AG08396 (cell line): ENCODE measurements at places on chromosomes 4 and X.

DNA sequence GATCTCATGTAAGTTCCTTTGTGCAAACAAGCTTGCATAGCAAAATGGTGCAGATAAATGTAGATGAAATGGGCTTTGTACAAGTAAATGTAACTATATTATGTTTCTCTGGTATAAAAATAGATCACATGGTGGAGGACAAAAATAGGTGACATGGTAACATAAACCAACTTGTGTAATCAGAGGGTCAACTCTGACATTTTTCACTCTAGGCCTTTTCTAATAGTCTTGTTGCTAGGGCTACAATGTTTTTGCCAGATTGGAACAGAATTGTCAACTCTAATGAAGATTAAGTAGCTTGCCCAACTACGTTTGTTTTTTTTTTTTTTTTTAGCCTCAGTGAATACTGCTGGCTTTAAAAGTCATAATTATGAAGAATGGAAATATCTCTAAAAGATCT, 11.5 kb downstream of the MAD2L1 start:
- DNase-seq = no peak

DNA sequence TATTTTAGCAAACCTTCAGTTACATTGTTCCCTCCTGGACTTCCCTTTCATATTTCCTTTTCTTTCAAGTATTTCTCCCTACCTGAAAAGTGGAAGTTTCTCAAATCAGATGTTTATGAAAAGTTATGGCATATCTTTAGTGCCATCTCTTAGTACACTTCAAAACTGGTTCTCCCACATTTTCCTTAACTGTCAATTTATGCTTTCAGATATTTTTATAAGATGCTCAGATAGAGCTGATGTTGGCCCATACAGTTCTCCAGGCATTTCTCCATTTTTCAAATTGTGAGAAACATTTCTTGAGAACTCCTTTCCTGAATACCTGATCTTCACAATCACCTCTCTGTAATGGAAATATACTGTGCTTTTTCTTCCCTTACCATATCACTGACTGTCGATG, 32.5 kb upstream of the AP1AR start:
- no peak for DNase-seq

DNA sequence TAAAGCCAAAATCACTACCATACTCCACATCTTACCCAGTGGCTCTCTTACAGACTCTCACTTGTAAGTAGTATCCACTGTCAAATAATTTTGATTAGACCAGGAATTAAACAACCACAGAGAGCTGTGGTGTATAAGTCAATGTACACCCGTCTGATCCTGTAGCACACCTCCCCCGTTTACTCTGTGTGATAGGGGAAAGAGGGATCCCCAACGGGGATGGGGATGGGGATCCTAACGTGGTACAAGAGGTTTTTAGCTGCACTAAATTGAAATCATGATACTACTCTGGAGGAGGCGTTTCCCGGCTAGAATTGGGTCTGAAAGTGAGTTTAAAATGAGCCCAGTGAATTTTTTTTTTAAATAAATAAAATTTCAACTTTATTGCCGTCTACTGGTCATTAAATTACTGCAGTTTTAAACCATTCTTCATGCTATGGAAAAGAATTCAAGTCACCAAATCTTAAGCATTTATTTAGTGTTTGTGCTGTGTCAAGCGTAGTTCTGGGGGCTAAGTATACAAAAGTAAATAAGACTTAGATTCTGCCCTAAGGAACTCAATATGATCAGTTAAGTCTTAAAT, 76.6 kb downstream of the INTS12 start:
- no peak for DNase-seq

- no peak for DNase-seq
Observed at GRCh38 chr4:118206627-118207026, 146.2 kb downstream of the PRSS12 start.

- DNase-seq = peak; percentile 86
Observed at GRCh38 chrX:154019633-154020528, at the start of gene IRAK1. TSS of gene IRAK1 (minus strand) at chrX:154019902. CDS start at chrX:154019812, 90 bp downstream.

GRCh38 chrX:152844256-152844655, 13.4 kb downstream of the NSDHL start:
- no peak for DNase-seq

- DNase-seq = no peak
Observed at GRCh38 chr4:147247579-147247978, 233.3 kb upstream of the EDNRA start.

DNA sequence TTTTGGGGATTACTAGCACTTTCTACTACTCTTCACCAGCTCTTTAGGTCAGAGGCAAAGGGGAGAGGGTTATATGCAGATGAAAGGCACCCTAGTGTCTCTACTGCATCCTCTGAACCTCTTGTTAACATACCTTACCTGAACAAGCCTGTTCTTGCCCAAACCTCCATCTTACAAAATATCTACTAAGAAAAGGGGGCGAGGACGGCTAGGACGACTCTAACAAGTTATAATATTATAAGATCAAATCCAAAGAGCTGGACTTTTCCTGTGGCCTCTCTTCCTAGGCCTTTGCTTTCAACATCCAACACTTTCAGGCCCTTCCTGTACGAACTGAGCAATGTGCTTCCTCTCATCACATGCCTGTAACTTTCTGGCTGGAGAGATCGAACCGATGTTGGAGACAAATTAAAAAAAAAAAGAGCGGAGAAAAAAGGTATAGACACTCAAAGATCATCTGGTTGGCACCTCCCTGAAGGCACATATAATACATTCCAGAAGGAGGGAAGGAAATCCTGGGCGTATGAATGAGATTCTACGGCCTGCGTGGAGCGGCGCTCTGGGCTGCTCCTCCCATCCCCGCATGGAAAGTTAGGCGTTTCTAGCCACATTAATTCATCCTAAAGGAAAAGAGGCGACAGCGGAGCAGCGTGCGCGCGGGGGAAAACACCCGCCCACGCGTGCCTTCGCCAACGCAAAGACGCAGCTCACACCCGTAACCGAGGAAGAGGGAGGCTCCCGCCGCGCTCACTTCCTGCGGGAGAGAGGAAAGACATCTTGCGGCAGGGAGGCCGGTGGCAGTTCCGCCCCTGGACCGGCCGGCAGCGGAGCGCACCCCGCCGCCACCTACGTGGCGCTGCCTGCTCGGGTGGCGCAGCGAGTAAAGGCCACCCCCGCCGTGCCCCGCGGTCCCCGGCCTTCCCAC, 808 bp downstream of the PRDM5 start:
- DNase-seq = peak; percentile 75

DNA sequence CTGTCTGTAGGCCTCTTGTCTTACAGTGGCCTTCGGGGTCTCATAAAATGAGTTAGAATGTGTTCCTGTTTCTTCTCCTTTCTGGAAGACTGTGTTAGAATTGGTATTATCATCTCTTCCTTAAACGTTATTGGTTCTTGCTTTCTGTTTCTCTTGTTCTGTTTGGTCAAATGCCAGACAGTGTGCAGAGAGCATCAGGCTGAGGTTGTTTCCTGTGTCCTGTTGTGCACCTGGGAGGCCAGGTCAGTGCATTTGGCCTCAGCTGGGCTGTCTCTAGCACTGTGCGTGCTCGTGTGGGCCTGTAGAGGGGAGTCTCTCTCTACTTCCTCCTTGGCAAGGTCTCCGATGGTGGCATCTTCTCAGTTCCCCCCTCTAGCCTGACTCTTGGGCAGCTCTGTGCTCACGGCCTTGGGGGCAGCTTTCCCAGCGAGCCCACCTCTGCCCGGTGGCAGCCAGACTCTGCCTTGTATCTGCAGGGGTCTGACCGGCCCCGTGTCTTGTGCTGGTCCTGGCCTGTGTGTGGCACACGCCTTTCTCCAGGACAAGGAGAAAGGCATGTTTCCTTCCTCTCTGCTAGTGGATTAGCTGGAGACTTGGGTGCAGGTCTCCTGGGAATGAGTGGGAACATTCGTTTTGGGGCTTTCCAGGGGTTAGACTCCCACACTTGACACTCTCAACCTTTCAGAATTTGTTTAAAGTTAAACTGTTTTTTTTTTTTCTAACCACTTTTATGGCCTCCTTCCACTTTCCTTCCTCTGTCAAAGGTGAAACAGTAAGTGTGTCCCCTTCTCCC, 62.3 kb downstream of the FAM193A start:
- DNase-seq = no peak

DNA sequence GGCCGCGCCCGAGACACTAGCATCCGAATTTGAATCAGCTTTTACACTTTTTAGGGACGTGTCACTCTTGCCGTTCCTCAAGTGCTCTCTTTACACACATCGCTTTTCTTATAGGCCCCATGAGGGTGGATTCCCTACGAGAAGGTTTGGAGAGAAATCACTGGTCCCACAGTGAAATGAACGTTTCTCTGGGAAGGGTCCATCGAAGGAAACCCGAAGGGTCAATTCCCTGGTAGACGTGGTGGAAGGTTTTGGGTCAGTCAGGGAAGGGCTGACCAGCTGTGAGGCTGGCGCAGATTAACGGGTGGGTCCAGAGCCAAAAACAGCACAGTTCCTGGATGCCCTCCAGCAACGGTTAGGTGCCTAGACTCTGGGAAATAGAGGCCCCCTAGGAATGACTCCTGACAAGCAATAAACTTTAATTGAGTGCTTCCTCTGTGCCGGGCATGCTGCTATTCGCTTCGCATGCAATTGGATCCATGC, 35.9 kb downstream of the ETDC start:
- DNase-seq = peak; percentile 29

DNA sequence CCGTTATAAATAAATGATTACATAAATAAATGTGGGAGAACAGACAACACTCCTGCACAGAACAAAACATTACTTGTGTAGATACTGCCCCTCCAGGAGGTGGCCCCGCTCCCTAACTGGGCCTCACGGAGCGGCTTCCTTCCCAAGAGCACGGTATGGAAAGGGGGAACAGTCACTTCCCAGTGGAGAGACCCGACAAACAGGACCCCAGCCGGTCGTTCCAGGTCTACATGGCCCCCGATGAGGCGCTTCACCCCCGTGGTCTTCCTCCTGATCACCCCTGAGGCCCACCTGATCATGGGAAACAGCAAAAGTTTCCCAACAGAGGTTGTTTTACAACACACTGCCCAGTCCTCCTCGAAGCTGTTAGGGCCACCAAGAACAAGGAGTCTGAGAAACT, 6.6 kb upstream of the SLC6A8 start:
- DNase-seq = no peak

DNA sequence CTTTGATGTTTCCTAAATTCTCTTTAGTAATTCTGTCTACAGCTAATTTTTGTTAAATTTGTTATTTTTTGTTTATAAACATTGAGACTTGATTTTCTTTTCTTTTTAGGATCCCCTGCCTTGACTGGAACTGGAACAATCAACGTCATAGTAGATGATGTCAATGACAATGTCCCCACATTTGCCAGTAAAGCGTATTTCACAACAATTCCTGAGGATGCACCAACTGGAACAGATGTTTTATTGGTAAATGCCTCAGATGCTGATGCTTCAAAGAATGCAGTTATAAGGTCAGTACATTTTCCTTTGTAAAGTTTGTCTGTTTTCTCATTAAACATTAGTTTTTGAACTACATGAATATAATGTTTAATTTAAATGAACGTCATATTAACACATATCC, 119.4 kb downstream of the FAT4 start:
- peak; percentile 6 for DNase-seq

GRCh38 chr4:2256781-2257191, 5.1 kb downstream of the MXD4 start:
- DNase-seq = no peak

DNA sequence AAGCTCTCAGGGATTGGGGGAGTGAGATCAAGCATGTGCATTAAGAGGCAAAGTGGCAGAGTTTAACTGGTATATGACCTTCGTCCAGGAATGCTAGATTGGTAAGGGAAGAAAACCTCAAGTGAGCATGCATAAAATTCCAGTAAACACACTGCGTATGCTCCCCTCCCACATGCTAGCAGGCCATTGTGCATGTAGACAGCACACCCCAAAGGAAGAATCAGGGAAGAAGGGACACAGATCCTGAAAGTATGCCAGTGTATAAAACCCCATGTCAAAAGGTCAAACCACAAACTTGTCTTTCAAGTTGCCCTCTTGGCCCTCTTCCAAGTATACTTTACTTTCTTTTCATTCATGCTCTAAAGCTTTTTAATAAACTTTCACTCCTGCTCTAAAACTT, 405.2 kb upstream of the CNKSR2 start:
- no peak for DNase-seq

DNA sequence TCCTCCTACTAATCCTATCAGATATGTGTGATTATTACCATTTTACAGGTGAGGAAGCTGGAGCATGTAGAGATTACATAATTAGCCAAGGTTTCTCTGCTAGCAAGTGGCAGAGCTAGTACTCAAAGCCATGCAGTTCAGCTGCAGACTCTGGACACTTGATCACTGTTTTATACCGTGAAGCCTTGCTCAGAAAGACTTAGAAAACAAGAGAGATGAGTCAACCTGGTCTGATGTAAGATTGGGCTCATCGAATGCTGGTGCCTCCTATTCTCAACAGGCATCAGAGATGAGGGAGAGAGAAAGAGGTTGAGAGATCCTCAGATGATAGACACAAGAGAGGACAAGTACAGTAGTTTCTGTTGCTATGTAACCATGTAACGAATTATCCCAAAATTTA, 19.0 kb upstream of the PDE5A start:
- no peak for DNase-seq

DNA sequence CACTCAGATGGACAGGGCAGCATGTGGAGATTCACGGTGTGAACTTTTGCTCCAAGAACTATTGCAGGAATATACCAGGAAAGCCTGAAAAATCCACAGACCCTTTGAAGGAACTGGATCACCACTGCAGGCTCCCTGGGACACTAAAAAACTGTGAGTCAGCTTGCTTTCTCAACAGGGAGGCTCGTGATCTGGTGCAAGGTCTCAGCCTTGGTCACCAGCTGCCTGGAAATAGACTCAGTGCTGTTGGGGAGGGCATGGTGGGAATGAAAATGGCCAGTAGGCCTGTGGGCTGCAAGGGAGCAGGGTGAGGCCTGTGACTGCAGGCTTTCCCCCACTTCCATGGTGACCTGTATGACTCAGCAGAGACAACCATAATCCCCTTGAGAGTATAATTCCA, 426.4 kb upstream of the RPS6KA3 start:
- DNase-seq = no peak

- no peak for DNase-seq
Observed at GRCh38 chr4:72857787-72858186, 211.7 kb downstream of the COX18 start.

GRCh38 chr4:110533940-110534339, 58.0 kb downstream of the ENPEP start:
- DNase-seq = peak; percentile 53

GRCh38 chr4:165944900-165945299, 71.9 kb downstream of the TLL1 start:
- no peak for DNase-seq

GRCh38 chr4:4333265-4333706, 43.2 kb downstream of the ZBTB49 start:
- DNase-seq = peak; percentile 88

- DNase-seq = no peak
Observed at GRCh38 chr4:58941286-58941685, 1831.1 kb upstream of the IGFBP7 start.
